ENCODE measurements at places on chromosomes 4 and X.

GRCh38 chr4:89914609-89915550 lies 20.2 kb downstream of the MMRN1 start:
- no peak for DNase-seq

DNA sequence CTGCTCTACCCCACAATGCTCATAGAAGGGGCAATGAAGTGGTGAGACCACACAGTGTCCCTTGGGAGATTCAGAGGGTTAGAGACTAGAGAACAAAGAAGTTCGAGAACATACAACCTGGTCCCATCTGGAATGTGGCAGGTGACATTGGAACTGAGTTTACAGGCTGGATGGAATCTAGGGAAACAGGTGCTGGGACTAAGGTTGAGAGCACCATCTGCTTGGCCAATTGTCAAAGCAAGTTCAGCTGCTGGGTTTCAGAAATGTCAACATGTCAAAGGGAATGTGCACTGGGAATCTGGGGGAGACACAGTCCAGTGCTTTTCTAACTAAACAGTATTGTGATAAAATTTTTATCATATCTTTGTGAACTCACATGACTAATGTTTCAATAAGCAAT lies 15.9 kb upstream of the FAM13A start:
- DNase-seq, result no peak

GRCh38 chrX:18146954-18147353 lies 73.7 kb downstream of the BEND2 start:
- DNase-seq, result no peak

- no peak for DNase-seq
Measured at GRCh38 chr4:105490523-105490922, 16.7 kb upstream of the PPA2 start.

- DNase-seq, result no peak
Measured at GRCh38 chr4:26687728-26688127, 103.8 kb downstream of the TBC1D19 start.

DNA sequence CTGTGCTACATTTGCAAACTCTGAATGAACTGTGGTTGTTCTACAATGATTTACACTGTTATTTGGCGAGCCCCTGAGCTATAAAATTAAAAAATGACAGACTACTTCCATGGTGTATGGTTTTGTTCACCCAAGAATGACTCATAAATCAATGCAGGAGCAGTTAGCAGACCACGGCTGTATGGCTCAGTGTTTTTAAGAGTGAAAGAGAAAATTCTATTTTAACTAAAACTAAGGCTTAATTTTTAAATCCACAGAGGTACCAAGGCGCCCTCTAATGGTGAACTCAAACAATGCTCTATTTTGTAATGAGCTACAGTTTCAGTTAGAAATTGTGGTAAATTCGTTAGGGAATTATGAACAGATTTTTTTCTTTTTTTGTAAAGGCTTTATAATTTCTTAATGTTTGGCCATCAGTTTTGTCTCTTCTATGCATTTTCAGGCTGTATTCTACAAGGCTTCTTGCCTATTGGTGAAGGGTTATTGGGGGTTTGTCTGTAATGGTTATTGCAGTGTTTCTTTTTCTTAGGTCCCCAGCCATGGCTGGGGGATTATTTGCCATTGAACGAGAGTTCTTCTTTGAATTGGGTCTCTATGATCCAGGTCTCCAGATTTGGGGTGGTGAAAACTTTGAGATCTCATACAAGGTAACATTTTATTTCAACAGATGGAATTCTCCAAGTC lies 32.5 kb downstream of the HMGB2 start:
- DNase-seq, result no peak

DNA sequence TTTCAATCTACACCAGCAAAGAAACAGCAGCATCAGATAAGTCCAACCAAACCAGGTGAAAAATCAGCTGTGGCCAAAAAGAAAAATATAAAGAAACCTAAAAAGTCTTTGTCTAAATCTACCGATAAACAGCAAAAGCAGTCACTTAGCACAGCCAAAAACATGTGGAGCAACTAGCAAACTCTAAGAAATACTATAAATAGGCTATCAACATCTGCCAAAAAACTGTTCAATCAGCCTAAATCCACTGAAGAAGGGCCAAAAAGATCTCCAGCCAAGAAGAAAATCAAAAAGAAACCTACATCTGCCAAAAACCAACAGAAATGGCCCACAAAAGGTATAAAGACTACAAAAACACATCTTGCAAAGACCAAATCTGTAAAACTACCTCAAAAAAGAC lies 36.7 kb upstream of the CABS1 start:
- DNase-seq, result no peak

DNA sequence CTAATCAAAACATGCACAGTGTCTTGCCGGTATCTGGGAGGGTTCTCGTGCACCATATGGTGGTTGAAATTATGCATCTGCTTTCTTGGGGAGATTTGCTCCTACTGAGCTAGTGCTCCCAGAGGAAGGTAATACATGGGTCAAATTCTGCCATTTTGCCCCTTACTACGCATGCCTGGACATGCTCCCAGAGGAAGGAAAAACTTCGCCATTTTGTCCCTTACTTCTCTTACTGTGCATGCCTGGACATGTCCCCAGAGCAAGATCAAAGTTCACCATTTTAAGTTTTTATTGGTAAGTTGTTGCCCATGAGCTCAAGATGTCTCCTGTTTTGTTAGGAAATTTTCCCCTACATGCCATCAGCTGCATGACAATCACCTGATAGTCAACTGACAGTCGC lies 252.1 kb upstream of the KLHL4 start:
- DNase-seq, result no peak

DNA sequence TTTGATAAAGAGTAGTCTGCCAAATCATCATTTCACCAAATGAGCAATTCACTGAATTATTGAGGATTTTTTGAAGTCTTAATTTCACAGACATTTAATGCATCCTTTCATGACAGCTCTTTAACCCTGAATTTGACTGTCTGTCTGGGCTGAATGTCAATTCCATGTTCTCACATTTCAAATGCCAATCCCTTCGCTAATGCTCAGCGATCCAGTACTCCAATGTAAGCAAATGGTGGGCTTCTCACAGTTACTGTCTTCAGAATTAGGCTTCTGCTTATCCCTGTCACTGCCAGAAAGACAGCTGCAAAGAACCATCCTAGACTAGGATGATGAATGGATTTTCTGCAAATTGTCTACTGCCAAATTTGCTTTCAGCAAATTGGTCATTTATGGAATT lies 36.2 kb upstream of the USP38 start:
- no peak for DNase-seq

DNA sequence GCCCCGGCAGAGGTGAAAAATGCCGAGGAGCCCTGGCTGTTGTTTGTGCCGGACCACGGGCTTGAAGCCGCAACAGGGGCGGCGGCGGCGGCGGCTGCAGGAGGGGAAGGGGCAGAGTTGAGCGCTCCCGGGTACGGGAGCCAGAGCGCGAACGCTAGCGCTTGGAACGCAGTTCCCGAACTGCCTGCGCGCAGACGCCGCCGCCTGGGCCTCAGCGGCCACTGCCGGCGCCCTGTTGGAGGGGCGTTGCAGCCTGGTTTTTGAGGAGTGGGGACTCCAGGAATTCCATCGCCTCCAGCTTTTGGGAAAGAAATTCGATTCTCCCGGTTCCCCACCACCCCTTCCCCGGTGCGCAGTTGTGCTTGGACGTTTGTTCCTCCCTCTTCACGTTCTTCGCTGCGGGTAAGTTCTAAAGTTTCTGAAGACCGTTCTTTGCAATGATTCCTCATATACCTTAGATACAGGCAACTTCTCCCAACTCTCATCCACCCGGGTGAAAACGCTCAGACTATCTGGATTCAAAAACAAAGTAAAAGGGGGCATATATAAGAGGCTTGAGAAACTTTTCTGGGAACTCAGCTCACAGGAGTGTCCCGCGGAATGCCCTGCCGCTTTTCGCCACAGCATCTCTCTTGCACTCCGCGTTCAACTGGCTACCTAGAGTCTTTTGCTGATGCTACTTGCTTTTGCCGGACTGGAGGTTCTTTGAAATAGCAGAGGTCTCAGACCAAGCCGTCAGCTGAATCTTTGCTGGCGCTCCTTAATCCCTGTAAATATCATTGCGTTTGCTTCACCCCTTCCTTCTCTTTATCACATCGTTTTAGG lies 1.0 kb downstream of the FAT4 start:
- DNase-seq, result no peak

DNA sequence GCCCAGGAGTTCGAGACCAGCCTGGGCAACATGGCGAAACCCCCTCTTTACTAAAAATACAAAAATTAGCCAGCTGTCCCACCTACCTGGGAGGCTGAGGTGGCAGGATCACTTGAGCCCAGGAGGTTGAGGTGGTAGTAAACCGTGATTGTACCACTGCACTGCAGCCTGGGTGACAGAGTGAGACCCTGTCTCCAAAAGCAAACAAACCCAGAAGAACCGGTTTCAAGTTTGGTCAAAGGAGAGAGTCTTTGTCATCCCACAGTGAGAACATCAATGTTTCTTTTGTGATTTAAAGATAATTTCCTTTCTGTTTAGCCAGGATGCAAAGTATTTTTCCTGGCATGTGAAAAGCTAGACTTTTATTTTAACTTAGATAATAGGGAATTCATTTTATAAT lies 26.7 kb downstream of the PDK3 start:
- no peak for DNase-seq

- no peak for DNase-seq
Measured at GRCh38 chr4:102055805-102056204, 265.3 kb downstream of the BANK1 start.

DNA sequence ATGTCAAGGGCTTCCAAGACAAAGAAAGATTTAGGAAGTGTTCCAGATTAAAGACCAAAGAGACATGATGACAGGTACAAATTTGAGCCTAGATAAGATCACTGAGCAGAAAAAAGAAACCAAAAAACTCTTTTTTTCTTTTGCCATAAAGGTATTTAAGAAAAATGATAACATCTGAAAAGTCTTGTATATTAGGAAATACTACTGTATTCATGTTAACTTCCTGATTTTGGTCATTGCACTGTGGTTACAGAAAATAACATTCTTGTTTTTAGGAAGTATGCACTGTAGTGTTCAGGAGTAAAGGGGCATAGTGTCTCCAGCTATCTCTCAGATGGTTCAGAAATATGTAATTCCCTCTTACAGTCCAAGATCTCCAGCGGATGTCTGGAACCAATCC lies 37.1 kb downstream of the RWDD4 start:
- DNase-seq, result no peak

- DNase-seq, result no peak
Measured at GRCh38 chr4:13605330-13605729, 22.2 kb downstream of the BOD1L1 start.

DNA sequence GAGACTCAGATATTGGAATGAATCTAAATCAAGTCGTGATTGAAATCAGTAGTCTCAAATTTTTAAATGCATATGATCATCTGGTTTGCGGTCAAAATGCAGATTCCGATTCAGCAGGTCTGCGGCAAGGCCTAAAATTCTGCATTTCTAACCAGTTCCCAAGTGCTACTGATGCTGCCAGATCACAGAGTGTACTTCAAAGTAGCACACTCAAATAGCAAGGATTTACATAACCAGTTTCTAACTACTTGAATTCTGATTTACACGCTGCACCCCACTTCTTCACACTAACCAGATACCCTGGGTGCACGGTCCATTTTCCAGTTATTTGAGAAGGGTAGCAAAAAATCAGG lies 752 bp downstream of the MBTPS2 start:
- no peak for DNase-seq

- DNase-seq, result no peak
Measured at GRCh38 chrX:141375011-141375760, 132.9 kb upstream of the SPANXC start.

- DNase-seq, result no peak
Measured at GRCh38 chr4:145301386-145302080, 121.1 kb upstream of the OTUD4 start.

GRCh38 chrX:20743046-20743445 lies 476.3 kb upstream of the RPS6KA3 start:
- DNase-seq, result no peak

- no peak for DNase-seq
Measured at GRCh38 chr4:155759372-155760252, 791 bp downstream of the GUCY1B1 start.

- DNase-seq, result no peak
Measured at GRCh38 chrX:101550751-101551379, 518 bp downstream of the ARMCX1 start.

GRCh38 chrX:39642071-39642470 lies 455.7 kb downstream of the BCOR start:
- DNase-seq, result no peak

GRCh38 chrX:7983581-7983980 lies 56.4 kb upstream of the PNPLA4 start:
- no peak for DNase-seq

DNA sequence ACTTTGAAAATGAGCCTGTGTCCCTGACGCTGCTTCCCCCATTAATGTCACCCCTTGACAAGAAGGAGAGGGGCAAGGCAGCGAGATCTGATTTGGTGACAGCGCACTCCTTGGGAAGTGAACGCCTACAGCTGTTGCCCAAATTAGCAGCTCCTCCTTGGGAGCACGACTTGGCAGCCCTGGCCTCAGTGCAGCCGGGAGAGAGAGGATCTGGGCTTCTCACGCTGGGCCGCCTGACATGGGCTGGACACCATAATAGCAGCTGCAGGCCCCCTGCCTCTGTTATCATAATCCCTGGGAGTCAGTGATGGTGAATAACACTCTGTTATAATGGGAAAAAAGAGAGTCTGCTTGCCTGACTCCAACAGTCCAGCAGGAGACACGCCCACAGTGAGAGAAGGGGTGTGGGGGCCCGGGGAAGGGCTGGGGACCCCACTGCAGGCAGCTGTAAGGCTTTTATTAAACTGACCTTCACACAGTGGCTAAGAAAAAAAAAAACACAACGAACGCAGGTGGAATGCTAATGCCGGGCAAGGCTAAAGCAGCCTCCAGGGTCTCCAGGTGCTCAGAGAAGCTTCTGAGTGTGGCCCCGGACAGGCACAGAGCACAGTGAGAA lies 73.3 kb downstream of the PSAPL1 start:
- DNase-seq, result no peak

DNA sequence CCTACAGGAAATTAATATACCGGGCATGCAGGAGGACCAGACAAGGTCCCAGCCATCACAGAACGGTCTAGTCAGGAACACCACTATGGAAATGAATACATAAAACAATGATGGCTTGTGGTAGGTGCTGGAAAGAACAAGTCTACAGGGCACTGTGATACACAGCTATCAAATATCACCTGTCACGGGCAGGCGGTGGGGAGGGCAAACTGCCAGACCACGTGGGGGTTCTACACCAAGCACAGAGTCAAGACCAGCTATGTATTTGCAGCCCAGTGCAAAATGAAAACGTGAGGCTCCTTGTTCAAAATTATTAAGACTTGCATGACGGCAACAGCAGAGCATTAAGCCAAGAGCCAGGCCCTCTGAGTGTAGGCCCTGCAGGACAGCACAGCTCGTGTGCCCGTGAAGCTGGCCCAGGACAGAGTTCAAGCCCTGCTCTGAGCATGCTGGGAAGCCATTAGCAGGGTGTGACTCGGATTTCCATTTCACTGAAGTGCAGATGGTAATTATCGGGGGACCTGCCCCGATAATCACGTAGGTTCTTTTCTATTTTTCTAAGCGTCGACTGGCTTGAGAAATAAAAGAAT lies 83.6 kb downstream of the JAKMIP1 start:
- DNase-seq, result no peak

DNA sequence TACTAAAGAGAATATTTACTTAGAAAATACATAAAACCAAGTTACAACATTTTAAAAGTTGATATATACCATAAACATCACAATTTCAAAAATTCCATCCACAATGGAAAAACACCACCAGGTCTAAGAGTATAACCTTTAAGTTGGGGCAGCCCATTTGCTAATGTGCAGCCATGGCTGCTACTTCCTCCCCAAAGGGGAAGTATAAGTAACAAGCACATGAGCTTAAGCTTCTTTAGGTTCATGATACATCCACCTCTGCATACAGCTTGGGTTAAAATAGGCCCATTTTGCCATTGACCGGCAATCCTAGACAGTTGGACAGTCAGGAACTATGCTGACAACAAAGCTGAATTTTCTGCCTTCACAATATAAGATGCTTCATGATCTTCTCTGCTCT lies 16.6 kb upstream of the GASK1B start:
- no peak for DNase-seq
